Cardiac septum (tissue), 1 donor: ENCODE measurements at places on chromosomes 6 and 20. TPM values are rescaled to one million over a fixed set of nuclear protein-coding genes. Genes with fewer than 3 reads are reported as not detected.

DNA sequence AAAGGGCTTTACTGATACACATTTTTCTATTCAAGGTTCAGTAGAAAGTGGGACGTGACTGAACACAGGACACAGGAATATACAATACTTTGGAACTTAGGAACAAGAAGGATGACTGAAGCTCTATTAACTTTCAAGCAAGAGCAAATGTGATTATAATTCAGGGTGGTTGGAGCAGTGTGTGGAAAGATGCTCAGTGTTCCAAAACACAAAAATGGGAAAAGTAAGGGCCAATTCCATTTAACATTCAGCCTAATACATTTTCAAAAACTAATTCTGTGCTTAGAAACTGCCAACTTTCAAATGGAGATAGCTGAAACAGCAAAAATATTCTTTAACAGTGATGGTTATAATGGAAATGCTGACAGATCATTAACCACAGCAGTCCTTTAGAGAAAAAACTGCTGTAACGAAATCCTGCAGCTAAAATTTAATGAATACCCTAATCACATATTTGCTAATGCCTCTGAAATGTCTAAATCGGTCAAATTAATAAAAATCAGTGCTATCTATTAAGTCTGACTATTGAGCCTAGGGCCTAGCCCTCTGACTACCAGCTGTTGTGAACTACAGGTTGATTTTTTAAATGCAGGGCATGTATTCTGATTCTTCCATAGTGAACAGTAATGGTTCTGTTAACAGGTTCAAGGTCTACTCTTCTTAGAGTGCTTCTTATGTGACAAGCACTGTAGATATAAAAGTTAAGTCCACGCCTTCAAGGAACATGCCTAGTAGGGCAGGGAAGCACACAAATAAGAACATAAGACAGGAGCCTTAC, 45.9 kb downstream of the RARS2 start:
- no peak for DNase-seq

DNA sequence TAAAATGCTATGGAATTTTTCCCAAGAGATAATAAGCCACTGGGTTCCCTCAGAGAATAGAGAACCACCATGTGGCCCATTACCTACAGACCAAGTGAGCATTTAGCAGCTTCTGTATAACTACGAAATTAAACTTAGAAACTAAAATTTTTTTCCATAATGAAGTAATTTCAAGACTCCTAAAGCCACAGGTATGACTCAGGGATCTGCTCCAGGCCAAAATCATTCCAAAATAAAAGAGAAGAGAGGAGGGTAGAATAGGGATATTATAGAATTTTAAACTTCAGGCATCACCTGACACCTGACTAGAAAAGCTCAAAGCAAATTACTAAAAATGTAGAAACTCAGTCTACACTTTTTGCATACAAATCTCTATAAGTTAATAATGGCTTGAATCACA, 108.9 kb upstream of the DST start:
- no peak for DNase-seq

SLC52A3 gene
- 2.8 TPM for total RNA-seq

ZNF311 gene
- total RNA-seq, result 0.22 TPM

DNA sequence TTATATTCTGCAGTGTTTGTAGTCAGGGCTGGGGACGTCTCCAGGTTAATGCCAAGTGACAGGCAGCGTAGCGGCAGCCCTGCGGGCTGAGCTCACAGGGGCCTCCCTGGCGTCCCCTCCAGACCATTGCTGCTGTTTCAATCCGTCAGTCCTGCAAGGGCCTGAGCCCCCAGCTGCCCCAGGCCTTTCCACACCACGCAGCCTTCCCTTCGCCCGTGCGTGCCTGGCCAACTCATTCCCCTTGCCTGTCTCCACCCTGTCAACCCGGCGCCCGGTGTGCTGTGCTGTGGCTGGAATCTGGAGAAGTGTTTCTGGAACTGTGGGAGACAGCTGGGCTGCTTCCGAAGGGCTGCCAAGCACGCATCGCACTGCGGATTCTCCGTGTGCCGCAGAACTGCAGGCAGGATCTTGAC, 11.9 kb downstream of the BHLHE23 start:
- no peak for DNase-seq

GRCh38 chr6:165469483-165469882, 160.1 kb upstream of the C6orf118 start:
- no peak for DNase-seq

GRCh38 chr6:35215665-35216411, 2.1 kb downstream of the SCUBE3 start:
- DNase-seq, result no peak

DPPA5 gene
- total RNA-seq, result not detected

- no peak for DNase-seq
Measured at GRCh38 chr6:25613415-25613814, 38.6 kb upstream of the SCGN start.

GRCh38 chr6:33373960-33374910, 17.4 kb upstream of the KIFC1 start:
- no peak for DNase-seq

DNA sequence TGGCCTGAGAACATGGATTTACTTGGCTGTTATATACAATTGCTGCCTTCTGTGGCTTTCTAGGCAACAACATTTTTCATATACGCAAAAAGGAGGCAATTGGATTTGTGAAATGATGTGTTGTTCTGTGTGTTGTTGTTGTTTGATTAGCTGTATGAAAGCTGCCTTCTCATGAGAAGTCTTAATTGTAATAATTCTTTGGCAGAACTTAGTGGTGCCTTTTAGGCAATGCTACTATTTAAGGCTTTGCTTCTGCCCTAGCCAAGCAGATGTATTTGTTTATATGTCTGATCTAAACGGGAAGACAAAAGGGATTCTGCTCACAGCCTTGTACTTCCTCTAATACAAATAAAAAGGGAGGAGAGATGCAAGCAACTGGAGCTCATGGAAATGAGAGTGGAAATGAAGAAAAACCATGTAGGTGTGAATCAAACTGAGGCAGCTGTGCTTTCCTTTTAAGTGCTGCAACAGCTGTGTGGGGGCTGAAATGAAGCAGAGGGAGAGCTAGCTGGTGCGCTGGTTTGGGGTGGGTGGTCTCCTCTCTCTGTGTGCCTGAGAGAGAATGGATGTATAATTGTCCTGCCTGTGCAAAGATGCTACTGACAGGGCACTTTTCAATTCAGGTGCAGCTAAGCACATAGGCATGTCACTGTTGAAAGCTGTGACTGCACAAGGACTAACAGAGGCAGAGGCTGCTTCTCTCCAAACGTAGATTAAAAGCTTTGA, 386.9 kb upstream of the MAN1A1 start:
- no peak for DNase-seq

DNA sequence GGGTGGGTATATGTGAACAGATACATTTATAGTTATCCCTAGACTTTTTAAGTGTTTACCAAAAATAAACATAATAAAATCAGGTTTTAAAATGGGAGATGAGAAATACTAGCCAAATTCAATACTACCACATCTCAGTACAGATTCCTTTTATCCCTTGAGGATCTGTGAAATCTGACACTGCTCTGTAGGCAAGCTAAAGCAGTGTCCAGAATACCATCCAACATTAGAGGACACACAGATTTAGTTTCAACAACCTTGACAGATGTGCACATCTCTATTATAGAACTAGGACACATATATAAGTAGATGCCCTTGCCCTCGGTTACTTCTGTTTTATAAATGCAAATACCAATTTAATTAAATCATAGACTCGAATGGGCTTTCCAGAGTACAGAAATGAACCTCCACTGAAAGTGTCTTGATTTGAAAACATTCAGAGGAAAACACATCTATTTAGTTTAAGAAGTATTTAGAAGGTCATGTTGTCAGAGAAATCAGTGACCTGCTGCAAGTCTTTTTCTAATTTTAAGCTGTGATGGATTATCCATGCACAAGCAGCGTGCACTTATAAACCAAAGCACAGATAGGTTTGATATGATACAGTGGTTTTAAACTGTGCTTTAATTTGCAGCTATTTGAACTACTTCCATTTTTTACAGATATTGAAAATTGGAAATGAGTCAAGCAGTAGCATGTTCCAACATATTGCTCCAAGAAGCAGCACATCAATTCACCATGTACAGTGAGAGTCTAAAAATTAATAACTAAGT, 156.3 kb upstream of the EPHA7 start:
- DNase-seq, result no peak

RHAG gene
- total RNA-seq, result not detected

DNA sequence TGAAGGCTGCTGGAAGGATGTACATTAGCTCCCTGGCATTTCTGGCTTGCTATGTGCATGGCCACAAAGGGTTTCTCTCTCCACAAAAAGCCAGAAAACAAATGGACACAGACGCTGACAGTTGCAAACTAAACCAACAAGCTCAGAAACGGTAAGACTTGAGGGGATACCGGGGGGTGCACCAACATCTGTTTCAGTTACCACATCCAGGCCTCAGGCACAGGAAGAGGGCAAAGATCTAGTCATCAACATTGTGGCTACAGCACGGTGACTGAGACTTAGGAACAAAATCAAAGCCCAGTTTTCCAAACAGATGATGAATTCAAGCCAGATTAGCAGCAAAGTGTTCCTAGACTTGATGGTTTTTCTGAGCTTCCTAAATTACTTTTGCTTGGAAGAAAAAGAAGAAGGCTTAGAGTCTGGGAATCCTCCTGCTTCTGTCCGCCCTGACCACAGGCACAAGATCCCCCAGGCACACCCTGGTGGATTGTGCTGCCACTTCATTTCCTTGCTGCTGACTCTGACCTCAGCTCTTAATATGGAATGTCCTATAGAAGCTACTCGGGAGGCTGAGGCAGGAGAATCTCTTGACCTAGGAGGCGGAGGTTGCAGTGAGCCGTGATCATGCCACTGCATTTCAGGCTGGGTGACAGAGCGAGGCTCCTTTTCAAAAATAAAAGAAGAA, 54.2 kb upstream of the ADGRF1 start:
- DNase-seq, result no peak

PLCB4 gene
- total RNA-seq, result 20.5 TPM

- no peak for DNase-seq
Measured at GRCh38 chr6:84770521-84770920, 6.1 kb upstream of the TBX18 start.

DNA sequence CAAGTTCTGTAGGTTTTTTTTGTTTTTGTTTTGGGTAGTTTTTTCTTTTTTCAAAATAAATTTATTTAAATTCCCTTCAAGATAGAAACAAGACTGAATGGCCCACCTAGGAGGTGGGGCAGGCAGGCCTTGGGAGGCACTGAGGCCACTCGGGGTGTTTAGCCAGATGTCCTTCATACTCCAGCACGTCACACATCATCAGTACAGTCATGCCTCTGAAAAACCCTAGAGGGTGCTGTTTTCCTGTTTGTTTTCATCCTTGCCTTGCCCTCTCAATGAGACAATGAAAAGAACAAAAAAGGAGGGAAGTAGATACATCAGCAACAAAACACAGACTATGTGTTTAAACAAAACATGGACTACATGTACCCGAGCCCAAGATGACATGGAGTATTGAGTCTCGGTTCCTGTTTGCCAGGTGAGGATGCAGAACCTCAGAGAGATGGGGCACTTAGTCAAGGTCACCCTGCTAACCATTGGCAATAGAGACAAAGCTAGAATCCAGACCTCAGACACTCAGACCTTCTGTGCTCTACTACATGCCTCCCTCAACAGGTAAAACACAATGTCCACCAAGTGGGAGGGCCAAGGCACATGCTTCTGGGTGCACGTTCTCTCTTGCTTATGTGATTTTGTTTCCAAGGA, 26.8 kb upstream of the CLIC5 start:
- DNase-seq, result no peak

GRCh38 chr6:10393544-10394225, 21.2 kb downstream of the TFAP2A start:
- no peak for DNase-seq

DNA sequence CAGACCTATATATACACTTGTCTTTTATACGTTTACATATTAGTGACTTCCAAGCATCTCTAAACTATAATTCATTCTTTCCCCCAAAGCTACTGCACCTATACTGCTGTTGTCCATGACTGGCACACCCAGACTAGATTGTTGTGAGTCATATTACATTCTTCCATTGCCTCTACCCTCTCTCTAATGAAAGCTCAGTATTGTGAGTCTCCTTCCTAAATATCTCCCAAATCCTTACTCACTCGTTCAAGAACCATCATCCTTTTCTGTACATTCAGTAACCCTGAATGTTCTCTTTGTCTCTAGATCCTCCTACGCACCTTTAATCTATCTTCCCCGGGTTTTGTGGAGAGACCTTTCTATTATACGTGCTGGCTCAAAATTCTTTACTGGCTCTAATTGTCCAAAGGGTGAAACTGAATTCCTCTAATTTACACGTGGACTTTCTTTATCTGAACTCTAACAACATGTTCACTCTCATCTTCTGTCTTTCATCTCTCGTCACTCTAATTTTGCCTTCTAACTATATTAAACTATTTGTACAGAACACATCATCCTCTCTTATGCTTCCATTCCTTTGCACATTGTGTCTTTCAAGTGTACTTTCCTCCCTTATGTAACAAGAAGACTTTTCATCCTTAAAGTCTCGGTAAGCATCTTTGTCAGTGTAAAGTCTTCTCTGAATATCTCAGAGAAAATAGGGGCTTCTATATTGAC, 109.3 kb downstream of the IBTK start:
- DNase-seq, result no peak

GRCh38 chr6:28311139-28311823, 24.7 kb downstream of the ZSCAN31 start:
- DNase-seq, result no peak

DDX39B gene
- 201 TPM for total RNA-seq

DNA sequence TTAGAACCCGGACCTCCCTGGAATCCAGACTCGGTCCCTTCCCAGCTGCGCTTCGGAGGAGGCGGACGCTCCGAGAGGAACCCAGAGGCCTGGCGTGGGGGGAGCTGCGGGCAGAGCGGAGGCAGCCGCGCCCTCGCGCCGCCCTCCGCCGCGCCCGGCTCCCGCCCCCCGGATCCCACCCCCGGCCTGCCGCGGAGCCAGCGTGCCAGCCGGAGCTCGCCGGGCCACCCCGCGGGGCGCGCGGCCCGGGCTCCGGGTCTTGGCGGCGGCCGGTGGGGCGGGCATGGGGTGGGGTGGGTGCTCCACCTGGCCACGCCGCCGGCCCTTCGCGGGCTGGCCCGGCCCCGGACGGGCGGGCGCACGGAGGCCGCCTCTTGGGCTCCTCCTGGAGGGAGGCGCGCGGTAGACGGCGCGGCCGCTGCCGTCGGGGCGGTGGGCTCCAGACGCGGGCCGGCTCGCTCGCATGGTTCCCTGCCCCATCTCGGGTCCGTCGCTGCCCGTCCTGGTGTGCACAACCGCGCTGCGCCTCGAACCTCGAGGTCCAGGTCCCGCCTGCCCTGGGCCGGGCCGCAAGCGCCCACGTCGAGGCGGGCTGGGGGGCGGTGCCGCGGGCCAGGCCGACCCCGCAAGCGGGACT, 592 bp upstream of the CDYL start:
- DNase-seq, result peak; percentile 85

- peak; percentile 24 for DNase-seq
Measured at GRCh38 chr6:170124150-170124549, 166.7 kb downstream of the DLL1 start.

GRCh38 chr6:121770943-121771342, 335.5 kb downstream of the GJA1 start:
- no peak for DNase-seq

- no peak for DNase-seq
Measured at GRCh38 chr6:112310439-112311125, 36.5 kb upstream of the RFPL4B start.

OPRM1 gene
- not detected for total RNA-seq

GRCh38 chr6:157187182-157188083, 135.9 kb downstream of the TMEM242 start:
- no peak for DNase-seq

GRCh38 chr6:21612067-21612745, 18.7 kb downstream of the SOX4 start:
- no peak for DNase-seq
